Astrocyte of the hippocampus (primary cell): ENCODE measurements at places on chromosomes 5 and 9.

- no peak for DNase-seq
These were observed 93.1 kb downstream of the GABBR2 start for GRCh38 chr9:98615633-98616032.

DNA sequence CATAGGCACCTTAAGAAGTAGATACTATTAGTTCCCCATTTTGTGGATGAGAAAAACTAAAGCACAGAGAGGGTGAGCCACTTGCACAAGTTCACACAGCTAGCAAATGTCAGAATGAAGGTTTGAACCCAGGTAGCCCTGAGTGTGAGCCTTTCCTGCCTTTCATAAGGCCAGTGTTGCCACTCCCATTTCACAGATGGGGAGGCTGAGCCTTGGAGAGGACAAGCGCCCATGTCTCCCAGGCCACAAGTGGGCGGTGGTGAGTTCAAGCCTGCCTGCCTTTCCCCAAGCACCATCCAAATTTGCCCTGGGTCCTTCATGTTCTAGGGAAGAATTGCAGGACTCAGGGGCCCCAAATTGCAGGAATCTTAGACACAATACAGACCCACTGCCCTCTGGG is 50.6 kb downstream of the LHX2 start:
- DNase-seq, result no peak

DNA sequence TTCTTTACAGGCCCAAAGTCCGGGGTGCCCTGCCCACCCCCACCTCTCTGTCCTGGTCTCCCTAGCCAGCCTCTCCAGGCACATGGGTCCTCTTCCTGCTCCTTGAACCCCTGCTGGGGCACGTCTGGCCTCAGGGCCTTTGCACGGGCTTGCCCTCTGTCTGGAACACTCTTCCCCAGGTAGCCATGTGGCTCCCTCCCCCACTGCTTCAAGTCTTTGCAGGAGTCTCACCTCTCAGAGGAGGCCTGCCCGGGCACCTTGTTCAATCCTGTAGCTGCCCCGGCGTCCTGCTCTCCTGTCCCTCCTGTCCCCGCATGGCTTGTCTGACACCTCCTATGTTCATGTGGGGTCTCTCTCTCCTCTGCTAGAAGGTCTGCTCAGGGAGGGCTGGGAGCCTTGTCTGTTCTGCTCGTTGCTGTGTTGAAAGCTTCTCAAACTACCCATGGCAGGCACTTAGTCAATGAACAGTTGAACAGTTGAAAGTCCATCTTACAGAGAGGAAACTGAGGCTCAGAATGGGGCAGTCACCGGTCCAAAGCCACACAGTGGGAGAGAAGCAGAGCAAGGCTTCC is 241.4 kb downstream of the PBX3 start:
- no peak for DNase-seq

DNA sequence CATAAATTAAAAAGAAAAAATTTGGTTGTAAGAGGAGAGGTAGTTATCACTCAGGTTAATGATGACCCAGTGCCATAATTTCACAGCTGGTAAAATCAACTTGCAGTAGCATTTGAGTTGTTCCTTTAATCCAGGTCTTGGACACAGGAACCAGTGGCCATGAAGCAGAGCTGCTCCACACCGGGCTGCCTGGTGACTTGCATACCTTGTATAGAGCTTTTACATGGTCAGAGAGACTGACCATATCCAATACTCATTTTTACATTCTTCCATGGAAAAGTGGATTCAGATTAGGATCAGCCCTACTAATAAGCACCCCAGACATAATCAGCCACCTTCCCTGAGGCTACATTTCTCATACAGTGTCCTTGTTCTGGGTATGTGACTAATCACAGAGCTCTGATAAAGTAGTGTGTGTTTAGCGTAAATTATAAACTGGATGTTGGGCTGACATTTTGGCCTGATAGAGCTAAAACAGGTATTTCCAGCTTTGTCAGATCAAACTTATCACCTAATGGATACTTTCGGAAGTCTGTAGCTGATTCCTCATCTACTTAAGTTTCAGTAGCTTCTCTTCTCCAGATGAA is 77.0 kb upstream of the ZSWIM6 start:
- no peak for DNase-seq

- DNase-seq, result no peak
These were observed 29.6 kb downstream of the PTTG1 start for GRCh38 chr5:160451281-160451680.

GRCh38 chr5:151632524-151632923 is 41.4 kb upstream of the FAT2 start:
- DNase-seq, result no peak

DNA sequence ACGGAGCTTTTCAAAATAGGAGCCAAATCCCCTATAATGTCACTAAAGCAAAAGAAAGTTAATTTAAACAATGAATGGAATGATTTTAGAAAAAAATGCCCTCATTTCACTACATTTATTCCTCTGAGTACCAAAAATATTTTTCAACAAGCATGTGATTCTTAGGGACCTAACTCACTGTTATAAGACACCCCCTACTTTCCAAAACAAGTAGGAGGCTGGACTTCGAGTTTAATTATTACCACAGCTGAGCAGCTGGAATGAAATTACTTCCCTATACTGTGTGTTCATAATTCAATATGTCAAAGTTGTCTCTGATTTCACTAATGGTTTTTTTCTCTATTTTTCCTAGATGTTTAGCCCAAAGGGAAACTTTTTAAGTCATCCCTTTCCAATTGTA is 61.6 kb downstream of the SAXO1 start:
- DNase-seq, result no peak

GRCh38 chr9:112771359-112772214 is 21.0 kb downstream of the SNX30 start:
- DNase-seq, result no peak

DNA sequence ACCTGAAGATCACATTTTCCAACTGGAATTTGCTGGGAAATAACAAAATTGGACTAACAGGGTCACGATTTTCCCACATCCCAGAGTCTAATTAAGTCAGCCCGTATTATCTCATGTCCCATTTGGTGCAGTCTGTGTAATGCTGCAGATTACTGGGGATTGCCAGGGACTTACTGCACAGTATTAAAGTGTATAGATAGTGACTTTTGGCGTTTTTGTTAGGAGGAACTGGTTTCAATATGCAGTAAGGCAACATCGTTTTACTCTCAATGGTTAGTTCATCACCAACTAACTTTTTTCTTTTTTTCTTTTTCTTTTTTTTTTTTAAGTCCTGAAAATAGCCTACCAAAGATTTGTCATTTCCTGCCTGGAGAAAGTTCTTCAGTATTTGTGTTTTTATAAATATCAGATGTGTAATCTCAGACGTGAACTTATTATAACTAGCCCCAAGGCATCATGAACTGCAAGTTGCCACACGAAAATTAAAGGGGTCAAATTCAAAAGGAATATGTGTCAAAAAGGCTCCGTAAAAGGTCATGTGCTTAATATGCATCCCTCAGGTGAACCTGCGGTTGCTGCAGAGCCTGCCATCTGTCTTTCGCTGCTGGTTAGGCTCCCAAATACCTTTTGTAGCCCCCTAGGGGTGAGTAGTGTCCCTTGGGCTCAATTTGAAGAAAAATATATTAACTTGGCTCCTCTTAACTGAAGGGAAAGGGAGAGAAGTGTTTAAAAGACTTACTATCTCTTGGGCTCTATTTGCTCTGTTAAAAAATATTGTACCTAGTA is 176.7 kb upstream of the ADAMTSL1 start:
- no peak for DNase-seq

GRCh38 chr5:96083361-96083881 is 121.8 kb upstream of the ELL2 start:
- DNase-seq, result peak; percentile 21

DNA sequence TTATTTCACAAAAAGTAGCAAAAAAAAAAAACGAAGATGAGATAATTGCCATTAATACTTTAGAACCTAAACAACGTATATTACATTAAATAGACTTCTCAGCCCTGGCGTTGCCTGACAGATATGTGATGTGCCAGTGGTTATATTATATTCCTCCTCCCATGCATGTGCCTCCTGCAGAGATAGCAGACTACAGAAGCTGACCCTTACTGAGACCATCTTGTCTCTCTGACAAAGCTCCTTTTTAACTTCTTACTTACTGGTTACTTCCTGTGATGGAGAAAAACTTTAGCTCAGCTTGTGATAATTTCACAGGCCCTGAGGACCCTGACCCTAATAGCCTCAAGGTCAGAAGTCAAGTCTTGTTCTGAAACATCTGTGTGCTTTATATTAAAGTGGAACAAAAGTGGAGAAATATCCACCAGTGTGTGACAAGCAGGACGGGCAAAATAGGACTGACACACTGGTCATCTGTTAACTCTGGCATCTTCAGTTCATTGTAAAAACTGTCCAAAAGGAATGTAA is 80.6 kb upstream of the POU5F2 start:
- DNase-seq, result no peak

DNA sequence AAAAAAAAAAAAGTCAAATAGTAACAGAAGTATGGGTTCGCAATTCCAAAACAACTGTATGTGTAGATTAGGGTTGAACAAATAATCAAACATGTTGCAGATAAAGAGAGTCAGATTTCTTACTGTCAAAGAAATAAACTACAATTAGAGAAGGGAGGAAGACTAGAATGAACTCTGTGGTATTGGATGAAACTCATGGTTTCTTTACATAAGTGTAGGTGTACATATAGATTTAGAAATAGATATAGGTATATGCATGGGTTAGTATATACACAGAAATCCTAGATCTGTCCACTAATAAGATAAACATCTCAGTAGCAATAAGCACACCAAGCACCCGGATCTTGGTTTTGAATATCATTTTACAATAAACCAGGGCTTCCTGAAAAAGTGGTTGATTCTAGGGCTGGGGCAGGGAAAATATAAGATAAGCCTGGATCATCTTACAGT is 21.3 kb downstream of the DTWD2 start:
- no peak for DNase-seq

DNA sequence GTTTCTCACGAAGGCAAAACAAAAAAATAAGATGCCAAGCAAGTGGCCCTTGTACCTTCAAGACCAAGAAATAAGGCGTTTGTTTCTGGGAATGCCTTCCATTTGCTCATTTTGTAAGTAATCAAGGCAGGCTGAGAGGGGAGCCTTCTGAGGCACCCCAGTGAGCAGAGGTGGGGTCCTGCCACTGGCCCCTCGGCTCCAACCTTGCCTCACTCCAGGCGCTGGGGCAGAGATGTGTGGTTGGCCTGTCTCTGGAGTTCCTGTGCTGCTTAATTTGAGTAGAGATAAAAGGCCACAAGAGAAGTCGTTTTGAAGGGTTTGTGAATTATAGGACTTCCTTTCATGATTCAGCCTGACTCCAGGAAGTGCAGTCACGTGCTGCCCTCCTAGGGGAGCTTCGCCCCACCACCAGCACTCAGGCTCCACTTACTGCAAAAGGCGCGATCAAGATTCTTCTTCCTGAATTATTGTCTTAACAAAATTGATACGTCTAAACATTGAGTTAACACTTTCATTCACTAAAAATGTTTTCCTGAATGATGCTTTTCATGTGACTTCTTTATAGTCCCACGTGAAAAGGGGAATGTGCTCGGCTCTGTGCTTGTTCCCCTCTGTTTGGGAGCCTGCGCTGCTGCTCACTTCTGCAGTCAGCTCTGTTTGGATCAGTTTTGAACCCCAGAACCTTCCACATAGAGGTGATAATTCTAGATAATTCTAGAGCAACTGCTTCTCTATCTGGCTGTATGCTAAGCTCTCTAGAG is 13.7 kb downstream of the SYK start:
- DNase-seq, result no peak

DNA sequence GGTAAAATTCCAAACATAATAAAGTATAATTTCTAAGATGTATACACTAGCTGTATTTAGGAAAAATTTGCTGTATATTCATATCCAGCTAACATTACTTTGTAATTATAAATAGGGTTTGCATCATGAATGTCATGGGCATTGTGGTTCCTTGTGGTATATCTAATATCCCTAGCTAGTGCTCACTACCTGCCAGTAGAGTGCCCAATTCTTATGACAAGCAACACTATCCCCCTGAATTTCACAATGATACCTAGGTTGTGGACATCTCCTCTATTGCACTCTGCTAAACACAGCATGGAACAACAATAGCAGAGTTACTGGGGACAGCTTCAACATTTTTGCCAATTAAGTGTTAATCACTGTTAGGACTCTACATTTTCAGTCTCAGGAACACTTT is 1656.5 kb downstream of the EFNA5 start:
- no peak for DNase-seq

- DNase-seq, result peak; percentile 71
These were observed 506.9 kb downstream of the TLE1 start for GRCh38 chr9:81182431-81182830.

GRCh38 chr9:114093761-114094505 is 5.2 kb downstream of the KIF12 start:
- DNase-seq, result no peak

- DNase-seq, result peak; percentile 92
These were observed 83.9 kb downstream of the SPOCK1 start for GRCh38 chr5:137415231-137415681.

DNA sequence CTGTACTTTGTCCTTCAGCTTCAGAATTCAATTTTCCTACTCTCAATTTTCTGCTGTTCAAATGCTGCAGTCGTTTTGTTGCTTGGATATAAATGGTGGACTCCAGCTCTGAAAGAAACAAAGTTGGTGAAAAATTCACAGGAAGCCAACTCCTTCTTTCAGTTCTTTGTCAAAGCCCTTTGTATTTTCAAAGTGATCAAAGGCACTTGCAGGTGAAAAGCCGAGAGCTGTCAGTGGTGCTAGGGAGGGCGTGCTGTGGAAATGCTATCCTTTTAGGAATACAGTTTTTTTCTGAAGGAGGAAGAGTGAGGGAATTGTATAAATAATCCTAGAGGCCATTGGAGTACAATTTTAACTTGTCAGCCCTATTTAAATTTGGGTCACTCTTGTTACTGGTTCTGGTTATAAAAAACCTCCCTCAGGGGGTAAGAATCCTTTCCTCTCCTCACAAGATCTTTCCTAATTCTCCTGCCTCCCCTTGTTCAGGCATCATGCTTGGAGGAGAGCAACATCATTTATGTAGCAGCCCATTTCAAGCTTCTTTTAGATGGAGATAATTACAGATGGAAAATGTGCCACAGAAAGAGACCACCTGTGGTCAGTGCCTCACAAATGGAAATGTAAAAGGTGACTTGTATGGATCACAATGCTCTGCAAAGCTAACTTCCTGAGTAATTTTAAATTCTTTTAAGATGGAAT is 62.5 kb upstream of the GHR start:
- DNase-seq, result no peak

DNA sequence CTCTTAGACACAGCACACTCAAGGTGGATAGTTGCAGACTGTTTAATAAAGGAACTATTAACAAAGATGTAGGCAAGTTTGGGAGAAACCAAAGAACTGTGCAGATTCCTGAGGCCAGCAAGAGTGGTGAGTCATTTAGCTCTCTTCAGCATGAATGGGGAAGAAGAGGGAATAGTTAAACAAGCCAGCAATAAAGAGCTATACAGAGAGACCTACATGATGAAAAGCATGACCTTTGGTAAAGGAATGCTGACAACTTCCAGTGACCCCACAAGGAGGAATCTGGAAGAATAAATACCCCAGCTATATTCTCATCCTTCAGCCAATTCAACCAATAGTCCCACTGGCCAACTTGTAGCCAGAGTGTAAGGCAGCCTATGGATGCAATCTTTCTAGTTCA is 706.0 kb upstream of the GRAMD2B start:
- peak; percentile 81 for DNase-seq

GRCh38 chr5:32202394-32202793 is 28.3 kb upstream of the GOLPH3 start:
- DNase-seq, result no peak

GRCh38 chr5:80761176-80761575 is 106.4 kb upstream of the DHFR start:
- no peak for DNase-seq
